Fibroblast of skin of right biceps (primary cell): ENCODE measurements at places on chromosomes 6 and 20.

- no peak for DNase-seq
These were observed 1353.4 kb upstream of the GJE1 start for GRCh38 chr6:140779341-140779740.

GRCh38 chr6:52596371-52597028 is 19.6 kb upstream of the TRAM2 start:
- peak; percentile 77 for DNase-seq

- DNase-seq: no peak
These were observed 5.7 kb downstream of the CCDC170 start for GRCh38 chr6:151499551-151499950.

DNA sequence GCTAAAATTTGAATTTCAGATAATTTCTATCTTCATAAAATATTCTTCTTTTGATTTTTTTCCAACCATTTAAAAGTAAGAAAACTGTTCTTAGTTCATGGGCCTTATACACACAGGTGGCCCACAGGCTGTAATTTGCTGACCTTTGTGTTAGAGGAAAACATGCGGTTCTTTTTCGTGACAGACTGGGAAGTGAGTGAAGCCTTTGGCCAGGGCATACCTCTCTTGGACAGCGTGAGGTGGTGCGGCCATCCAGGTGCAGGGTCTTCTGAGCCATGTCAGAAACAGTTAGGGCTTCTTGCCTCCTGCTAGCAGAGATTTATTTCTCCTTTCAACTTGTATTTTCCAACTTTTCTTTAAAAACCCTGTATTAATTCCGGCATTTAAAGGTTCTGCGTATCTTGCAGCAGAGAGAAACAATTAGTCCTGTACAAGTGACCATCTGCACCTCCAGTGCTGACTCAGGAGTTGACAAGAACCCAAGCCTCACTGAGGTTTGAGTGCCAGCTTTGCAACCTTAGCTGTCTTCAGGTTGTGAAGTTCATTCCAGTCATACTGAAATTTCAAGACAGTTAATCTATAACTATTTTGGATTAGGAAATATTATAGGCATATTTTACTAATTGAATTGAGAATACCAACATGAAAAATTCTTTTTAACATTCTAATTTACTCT is 177.8 kb downstream of the LY86 start:
- DNase-seq: no peak

DNA sequence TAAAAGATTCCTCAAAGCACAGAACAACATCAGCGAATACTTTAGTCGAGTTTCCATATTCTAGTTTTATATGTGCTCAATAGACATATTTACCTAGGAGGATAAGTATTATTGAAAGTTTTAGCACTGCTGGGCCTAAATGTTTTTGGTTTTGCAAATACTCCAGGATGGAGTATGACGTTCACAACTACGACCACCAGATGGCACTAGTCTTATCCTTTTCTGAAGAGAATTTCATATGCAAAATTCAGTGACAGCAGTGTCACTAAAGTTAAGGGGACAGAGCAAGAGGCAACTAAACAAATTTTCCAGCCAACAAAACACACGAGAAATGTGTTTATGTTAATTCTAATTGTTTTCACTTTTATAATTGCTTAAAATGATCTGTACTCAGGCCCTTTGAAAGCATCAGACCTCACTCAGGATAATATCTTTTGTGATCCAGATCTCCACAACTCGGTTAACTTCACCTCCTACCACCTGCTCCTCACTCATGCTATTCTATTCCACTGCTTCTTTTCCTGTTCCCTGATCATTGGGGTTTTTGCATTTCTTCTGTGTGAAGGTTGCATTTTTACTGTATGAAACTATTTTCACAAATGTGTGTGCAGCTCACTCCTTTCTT is 220.8 kb downstream of the TRDN start:
- DNase-seq: peak; percentile 38

DNA sequence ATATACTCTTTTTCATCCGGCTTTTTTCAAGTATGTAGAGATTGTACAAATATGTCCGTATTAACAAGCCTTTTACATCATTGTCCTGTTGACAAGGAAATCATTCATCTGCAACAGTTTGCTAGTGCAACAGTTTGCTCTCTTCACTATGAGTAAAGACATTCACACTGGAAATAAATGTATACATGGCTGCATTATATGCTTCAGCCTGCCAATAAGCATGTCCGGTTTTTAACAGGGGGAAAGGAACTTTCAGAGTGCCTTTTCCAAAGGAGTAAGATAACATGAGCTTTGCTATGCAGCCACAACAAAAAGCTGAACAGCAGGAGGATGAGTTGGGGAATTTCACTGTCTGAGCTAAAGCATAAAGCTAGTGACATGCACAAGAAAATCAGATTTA is 99.4 kb upstream of the ADTRP start:
- DNase-seq: no peak

DNA sequence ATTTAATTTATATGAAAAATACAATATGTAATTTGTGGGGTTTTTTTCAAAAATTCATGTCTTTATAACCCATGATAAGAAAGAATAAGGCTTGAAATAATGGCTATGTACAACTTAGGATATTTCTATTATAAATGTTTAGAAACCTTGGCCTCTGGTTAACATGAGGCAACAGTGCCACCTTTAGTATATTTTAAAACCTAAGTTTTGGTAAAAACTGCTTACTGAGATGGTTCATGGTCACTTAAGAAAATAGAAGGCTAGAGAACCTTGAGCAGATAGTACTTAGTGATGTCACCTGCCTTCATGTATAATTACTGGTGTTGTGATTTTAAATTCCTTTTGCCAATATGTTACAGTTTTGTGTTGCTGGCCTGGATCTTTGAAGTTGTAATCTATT is 176.4 kb downstream of the ADGB start:
- DNase-seq: no peak

DNA sequence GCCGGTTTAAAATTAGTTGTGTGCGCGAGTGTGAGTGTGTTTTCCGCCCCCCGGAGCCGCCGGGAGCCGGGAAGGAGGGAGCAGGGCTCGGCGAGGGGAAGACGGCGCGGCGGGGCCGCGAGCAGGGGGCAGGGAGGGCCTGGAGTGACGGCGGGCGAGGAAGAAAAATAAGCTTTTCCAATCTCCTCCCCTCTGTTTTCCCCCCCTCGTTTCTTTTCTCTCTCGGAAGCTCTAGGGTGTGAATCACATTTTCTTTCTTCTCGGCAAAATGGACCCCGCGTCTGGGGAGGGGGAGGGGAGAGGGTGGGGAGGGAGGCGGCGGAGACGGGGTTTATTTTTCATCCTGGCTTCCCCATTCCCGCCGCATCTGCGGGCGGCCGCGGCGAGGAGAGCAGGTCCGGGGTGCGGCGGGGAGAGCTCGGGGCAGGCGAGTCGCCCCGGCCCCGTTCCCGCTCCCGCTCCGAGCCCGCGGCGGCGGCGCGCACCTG is 881 bp downstream of the BICRAL start:
- DNase-seq: peak; percentile 97

- DNase-seq: no peak
These were observed 82.2 kb upstream of the GATA5 start for GRCh38 chr20:62557999-62558408.

DNA sequence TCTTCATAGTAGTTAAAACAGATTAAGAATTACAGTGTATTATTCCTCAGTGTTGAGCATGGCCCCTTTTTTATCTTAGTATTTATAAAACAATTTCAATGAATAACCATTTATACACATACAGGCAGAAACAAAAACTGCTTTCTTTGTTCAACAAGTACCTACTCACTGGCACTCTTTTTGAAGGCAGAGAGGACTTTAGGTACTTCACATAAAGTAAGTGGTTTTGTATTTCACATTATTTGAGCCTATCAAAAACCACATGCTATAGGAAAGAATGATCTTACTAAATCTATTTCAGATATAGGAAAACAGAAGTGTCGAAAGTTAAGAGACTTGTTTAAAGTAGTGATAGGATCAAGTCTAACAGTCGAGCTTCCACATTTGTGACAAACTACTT is 73.8 kb downstream of the PRKN start:
- DNase-seq: no peak

- no peak for DNase-seq
These were observed 47.2 kb upstream of the FAM8A1 start for GRCh38 chr6:17552861-17553260.

GRCh38 chr20:19072988-19073387 is 139.5 kb upstream of the SLC24A3 start:
- DNase-seq: no peak

DNA sequence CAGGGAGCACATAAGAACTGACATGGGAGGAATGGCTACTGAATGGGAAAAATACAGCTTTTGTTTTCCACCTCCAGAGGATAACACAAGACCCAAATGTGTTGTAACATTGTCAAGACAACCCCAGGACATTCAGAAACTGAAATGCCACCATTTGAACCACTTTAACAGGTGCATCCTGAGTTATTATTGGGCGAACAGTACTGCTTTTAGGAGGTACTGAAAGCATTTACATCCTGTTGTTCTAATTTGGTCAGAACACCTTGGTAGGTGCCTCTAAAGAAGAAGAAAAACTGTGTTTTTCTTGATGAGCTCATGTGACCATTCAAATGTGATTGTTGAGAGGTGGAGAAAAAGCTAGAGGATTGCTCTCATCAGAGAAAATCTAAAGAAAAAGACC is 6.4 kb upstream of the TXNDC5 start:
- no peak for DNase-seq

GRCh38 chr6:75808507-75808906 is 59.5 kb downstream of the MYO6 start:
- DNase-seq: no peak

- no peak for DNase-seq
These were observed 28.7 kb downstream of the COX4I2 start for GRCh38 chr20:31666258-31667042.

- DNase-seq: peak; percentile 25
These were observed 121.6 kb downstream of the CD164 start for GRCh38 chr6:109260701-109261100.

DNA sequence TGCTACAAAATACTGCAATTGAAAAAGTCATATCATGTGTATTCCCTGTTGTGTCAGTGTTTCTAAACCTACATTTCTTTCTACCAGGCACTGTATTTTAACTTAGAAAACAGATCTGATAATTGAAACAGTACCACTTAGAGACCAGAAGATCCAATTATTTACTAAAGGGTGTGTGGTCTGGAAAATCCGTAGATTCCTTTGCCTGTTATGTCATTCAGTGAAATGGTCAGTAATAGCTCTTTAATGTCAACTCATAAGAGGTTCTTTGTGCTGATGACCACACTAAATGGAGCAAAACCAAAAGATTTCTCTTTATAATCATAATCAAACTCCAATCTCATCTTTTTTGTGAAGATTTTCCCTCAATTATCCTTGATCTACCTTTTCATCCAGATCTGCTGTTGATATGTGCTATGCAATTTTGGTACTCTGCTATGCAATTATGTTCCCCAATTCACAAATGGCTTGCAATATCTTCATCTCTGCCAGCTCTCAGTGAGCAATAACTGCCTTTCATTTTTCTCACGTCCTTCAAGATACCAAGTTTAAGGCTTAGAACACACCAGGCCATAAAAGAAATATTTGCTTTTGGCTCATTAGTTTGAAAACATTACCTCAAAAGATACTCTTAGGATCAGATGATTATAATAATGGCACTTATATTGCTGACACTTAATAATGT is 165.5 kb downstream of the MOXD1 start:
- peak; percentile 6 for DNase-seq

GRCh38 chr6:27672113-27672799 is 199.4 kb upstream of the ZNF184 start:
- peak; percentile 75 for DNase-seq

GRCh38 chr20:11861479-11861878 is 56.2 kb upstream of the BTBD3 start:
- no peak for DNase-seq

GRCh38 chr20:21101932-21102575 is 4.1 kb downstream of the LINC00237 start:
- no peak for DNase-seq

GRCh38 chr20:57708694-57709673 is 831 bp downstream of the PMEPA1 start:
- peak; percentile 16 for DNase-seq

- DNase-seq: no peak
These were observed 203.0 kb downstream of the CDC5L start for GRCh38 chr6:44590471-44590870.

- DNase-seq: peak; percentile 74
These were observed 178.2 kb downstream of the FOXC1 start for GRCh38 chr6:1787894-1788293.

- DNase-seq: no peak
These were observed 135.8 kb upstream of the AFDN start for GRCh38 chr6:167690931-167691330.

- DNase-seq: peak; percentile 15
These were observed 4.8 kb downstream of the GSTA3 start for GRCh38 chr6:52904562-52905279.

DNA sequence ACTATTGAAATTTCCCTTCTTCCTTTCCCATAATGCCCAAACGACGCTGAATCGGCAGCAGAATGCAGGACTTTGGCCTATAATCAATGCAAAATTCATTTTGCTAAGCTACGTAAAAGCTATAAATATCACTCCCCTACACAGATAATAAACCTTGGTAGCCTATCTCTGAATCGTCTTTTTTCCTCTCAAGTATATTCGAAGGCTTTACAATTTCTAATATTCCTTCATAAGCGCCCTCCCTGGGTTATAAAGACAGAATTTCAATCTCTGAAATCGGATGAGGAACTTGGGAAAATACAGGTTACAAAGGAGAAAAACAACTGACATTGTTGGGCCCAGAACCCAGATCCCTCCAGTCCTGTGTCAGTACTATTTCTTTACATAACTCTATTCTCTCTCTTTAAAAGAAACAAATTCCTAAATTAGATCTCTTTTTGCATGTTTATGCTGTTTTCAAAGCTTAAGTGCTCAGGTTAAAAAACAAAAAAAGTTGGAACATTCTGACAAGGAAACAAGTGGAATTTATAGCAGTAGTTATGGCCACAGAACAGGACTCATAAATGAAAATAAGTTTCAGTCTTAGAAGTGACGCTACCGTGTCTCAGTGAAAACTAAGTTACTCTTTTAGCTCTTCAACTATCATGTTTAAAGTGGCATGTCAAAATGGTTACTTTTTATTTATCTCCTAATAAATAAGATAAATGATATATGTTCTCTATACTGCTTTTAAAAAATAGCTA is 84.5 kb downstream of the SESN1 start:
- no peak for DNase-seq

DNA sequence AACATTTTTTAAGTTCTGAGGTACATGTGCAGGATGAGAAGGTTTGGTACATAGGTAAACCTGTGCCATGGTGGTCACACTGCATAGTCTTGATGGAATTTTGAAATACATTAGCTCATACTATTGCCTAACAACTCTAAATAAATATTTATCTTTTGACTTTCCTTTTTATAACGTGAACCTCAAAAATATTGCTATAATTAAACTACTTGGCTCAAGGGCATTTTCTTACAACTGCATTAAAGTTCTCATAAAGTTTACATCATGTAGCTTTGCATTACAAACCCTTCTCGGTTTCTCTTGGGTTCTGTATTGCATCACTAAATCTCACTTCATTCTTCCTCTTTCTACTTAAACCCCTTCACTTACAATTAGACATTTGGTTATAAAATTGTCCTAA is 636.0 kb upstream of the PTCHD4 start:
- DNase-seq: no peak
